ENCODE measurements at places on chromosomes 4 and X. TPM values are rescaled to one million over a fixed set of nuclear protein-coding genes. Genes with fewer than 3 reads are reported as not detected.
A peak's percentile ranks its signal among the peaks of the same experiment; 100 is the strongest.

Gene EVC2
- 23.8 TPM for total RNA-seq

Gene SHROOM3
- 6.9 TPM for total RNA-seq

Gene VSIG1
- total RNA-seq: 0.25 TPM

Gene DDIT4L
- total RNA-seq: 5.4 TPM

Gene GIMD1
- not detected for total RNA-seq

Gene TKTL1
- total RNA-seq: not detected

Gene SUV39H1
- 2.2 TPM for total RNA-seq

Gene CYBB
- 6.9 TPM for total RNA-seq

Gene SYP
- 11.0 TPM for total RNA-seq

Gene ETDB
- not detected for total RNA-seq

Gene IL2
- not detected for total RNA-seq

Gene SLITRK4
- total RNA-seq: 3.2 TPM

GRCh38 chrX:118271775-118272174 lies 74.1 kb upstream of the WDR44 start:
- H3K27ac ChIP-seq: no peak overlapping the region
- H3K27me3 ChIP-seq: no peaks in the 10 kb centered on the region
- H3K4me1 ChIP-seq: no peaks in the 10 kb centered on the region
- no peak for DNase-seq

DNA sequence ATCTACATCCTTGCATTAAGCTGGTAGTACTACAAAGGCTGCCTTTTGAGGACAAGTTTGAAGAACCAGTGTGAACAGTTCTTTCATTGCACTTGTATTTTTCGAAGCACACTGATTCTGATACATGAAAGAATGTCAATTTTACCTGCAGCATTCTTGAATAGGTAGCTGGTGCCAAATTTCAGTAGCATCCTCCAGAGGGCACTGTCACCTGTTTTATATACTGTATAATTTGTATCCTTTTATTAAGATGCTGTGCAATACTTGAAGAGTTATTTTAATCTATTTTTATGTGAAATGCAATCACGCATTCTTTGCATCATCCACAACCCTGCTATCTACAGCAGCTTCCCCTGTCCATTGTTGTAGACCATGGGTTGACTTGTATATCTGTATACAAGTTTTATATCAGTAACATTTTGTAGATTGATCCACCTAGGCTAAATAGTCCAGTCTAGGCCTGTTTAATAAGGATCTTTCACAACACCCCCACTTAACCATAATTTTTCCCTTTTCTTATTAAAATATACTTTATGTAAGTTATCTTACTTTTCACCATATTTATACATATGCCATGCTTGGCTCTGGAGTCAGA lies 325.7 kb downstream of the PCDH7 start:
- no peaks in the 10 kb centered on the region for H3K27me3 ChIP-seq
- no peak overlapping the region for H3K27ac ChIP-seq
- no peaks in the 10 kb centered on the region for H3K36me3 ChIP-seq
- no peaks in the 10 kb centered on the region for H3K4me1 ChIP-seq
- no peak overlapping the region for H3K4me3 ChIP-seq

DNA sequence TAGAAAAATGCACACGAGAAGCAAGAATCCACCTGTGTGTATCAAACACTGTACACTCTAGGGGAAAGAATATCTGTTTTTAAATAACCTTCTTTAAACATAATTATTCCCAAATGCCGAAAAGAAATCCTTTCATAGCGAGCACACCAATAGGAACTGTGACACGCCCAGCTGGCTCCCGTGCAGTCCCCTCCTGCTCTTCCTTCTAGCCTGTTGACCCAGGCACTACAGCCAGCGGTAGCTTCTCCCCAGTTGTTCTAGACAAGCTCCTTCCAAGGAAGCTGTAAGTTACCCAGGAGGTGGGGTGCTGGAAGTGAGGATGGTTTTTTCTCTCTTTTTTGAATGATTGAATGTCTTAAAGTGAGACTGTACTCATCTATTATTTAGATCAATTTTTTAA lies 19.5 kb upstream of the NOCT start:
- no peaks in the 10 kb centered on the region for H3K4me1 ChIP-seq
- DNase-seq: no peak
- H3K4me3 ChIP-seq: no peak overlapping the region
- H3K27ac ChIP-seq: no peak overlapping the region

DNA sequence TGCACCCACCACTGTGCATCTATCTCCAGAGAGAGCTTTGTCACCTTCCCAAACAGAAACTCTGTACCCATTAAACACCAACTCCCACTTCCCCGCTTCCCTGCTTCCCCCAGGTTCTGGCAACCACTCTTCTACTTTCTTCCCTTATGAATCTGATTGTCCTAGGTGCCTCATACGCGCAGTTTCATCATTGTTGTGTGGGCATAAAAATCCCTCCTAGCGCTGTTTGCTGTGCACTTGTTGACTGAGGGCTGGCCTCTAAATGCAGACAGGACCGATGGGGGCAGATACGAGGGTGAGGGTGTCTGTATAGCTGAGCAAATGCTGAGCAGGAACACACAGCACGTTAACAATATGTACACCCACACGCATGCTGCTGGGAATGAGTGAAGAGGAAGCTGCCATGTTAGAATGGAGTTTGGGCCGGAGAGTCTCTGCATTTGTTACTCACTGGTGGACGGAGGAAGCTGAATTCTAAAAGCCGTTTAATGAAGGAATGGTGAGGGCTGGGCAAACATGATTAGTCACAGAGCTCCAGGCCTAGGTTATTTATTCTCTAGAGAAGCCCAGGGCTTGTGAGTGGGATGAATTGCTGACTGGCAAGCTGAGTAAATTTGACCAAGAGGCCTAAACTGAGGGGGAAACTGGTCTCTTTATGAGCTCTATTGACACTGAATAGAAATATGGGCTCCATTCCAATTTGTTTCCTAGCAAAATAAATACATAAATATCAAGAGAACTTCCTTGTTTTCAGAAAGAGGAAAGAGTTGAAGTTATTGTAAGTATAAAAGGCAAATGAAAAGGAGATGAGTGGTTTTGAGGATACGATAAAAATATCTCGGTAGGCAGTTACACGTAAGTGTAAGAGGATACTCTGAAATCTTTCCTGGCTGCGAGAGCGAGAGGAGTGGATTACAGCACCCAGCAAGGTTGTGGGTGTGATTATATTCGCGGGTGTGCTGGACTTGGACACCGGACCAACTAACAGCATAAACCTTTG lies 95.9 kb upstream of the RPS6KA3 start:
- H3K4me3 ChIP-seq: no peak overlapping the region
- H3K4me1 ChIP-seq: peaks cover 12% of the 10 kb centered on the region
- H3K27me3 ChIP-seq: no peaks in the 10 kb centered on the region
- H3K27ac ChIP-seq: peak overlapping the region; percentile 39
- DNase-seq: no peak
- H3K36me3 ChIP-seq: no peaks in the 10 kb centered on the region

DNA sequence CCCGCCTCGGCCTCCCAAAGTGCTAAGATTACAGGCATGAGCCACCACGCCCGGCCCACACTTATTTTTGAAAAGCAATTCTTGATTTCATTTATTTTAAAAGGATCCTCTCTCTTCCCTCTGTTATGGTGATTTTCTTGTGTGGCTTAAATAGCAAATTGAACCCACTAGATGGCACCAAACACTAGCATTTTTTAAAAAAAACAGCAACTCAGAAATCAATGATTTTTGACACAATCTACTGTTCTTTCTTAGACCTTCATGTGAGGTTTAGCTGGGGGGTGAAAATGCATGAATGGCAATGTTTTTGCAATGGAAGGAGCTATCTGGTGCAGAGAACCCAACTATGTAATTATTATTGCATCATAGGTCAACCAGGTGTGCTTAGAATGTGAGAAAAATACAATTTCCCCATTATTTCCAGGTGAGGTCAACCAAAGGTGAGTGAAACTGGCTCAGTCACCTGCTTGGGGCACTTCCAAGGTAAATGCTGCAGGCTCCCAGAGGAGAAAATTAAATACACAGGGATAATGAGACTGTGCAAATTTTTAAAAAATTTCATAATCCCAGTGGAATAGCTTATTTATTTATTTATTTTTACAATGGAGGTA lies 226.7 kb upstream of the PRKX start:
- no peak for DNase-seq
- no peak overlapping the region for H3K27ac ChIP-seq
- H3K36me3 ChIP-seq: no peaks in the 10 kb centered on the region

DNA sequence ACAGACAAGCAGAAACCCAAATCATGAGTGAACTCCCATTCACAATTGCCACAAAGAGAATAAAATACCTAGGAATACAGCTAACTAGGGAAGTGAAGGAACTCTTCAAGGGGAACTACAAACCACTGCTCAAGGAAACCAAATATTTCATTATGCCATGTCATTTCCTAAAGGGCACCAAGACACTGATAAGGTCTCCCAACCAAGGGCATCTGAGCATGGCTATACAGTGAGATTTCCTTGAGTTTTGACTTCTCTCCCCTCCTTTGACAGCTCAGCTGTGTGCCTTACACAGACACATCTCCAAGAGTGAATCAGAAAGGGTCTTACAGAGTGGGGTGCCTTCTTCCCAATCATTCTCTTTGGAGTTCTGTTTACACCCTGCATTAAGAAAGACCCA lies 40.4 kb downstream of the PCDH7 start:
- no peak for DNase-seq
- no peaks in the 10 kb centered on the region for H3K36me3 ChIP-seq
- H3K27ac ChIP-seq: no peak overlapping the region
- peaks cover 16% of the 10 kb centered on the region for H3K4me1 ChIP-seq

DNA sequence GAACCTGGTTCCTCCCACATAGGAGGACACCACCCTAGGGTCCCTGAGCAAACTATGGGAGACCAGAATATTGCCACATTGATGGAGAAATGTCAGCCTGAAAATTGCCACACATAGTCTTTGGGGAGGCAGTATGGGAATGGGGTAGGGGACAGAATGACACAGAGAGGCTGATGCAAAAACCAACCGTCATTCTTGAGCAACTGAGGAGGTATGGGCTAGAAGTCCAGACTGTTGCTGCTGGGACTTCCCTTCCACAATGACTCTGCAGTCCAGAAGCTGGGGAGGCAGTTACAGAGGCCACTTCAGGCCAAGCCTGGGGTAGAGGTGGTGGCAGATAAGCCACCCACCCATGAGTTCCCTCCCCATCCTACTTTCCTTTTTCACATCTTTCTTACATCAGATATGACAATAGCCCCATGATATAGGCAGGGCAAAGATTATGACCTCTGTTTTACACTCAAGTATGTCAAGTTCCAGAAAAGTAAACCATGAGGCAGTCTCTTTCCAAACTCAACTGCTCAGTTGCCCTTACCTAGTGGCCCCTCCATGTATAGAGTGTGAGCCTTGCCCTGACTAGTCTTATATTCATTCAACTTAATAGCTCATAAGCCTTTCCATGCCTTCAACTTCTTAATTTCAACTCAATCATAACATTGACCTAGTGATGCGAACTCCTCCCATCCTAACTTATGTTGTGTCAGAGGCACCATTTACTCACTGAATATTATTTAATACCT lies 41.7 kb downstream of the VSIG4 start:
- no peak overlapping the region for H3K4me3 ChIP-seq
- H3K4me1 ChIP-seq: no peaks in the 10 kb centered on the region
- H3K27me3 ChIP-seq: no peaks in the 10 kb centered on the region
- H3K27ac ChIP-seq: no peak overlapping the region

DNA sequence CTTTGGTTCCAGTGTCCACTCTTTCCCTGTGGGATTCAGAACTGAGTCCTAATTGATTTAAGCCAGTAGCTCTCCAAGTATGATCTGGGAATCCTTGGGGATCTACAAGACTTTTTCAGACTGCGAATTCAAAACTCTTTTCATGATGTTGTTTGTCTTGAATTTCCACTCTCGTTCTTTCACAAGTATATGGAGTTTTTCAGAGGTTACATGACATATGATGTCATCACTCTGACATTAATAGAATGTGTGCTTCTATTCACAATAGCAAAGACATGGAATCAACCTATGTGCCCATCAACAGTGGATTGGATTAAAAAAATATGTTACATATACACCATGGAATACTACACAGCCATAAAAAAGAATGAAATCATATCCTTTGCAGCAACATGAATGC lies 23.2 kb upstream of the TSR2 start:
- no peaks in the 10 kb centered on the region for H3K27me3 ChIP-seq
- H3K4me3 ChIP-seq: no peak overlapping the region
- H3K36me3 ChIP-seq: no peaks in the 10 kb centered on the region
- H3K27ac ChIP-seq: no peak overlapping the region

- no peak overlapping the region for H3K27ac ChIP-seq
- no peak overlapping the region for H3K4me3 ChIP-seq
- H3K4me1 ChIP-seq: no peaks in the 10 kb centered on the region
- H3K36me3 ChIP-seq: no peaks in the 10 kb centered on the region
Measured at GRCh38 chr4:26822546-26822945, 38.1 kb upstream of the STIM2 start.

DNA sequence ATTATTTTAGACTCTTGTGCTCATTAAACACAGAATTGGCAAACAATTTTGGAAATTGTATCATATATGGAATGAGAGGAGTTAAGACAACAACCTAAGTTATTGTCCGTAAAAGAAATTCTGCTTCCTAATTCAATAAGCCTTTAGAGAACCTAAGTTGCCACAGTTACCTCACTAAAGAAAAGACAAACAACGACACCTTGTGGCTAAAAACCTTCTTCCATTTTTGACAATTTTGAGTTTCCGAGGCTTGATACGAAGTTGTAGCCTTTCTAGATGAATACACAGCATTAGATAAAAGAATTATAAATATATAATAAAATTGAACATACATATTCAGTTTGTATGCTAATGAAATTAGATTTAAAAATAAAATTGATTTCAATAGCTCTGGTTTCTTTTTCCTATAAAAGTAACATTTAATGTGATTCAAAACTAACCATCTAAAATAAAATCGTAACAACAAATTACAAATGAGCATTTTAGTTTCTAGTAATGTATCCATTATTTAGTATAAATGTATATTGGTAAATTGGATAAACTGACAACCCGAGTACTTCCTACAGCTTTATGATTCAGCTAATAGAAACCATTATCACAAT lies 275.1 kb downstream of the GPM6A start:
- H3K36me3 ChIP-seq: no peaks in the 10 kb centered on the region
- no peak for DNase-seq
- H3K27me3 ChIP-seq: no peaks in the 10 kb centered on the region
- no peak overlapping the region for H3K4me3 ChIP-seq
- no peaks in the 10 kb centered on the region for H3K4me1 ChIP-seq
- H3K27ac ChIP-seq: no peak overlapping the region

DNA sequence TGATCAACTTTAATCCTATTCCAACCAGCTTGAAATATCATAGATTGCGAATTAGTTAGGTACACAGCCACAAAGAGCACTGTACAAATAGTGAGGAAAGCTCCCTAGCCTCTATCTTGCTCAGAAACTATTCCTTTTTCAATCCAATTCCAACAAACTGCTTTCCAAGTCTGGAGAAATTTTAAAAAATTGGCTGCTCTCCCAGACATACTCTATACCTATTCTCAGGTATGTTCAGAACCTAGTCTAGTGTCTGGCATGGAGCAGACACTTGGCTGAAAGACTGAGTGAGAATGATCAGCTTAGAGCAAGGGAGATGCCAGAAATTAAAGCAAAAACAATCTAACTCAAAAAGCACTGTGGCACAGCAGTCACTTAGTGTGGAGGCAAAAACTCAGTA lies 105.9 kb downstream of the SLC10A7 start:
- no peak overlapping the region for H3K27ac ChIP-seq
- H3K4me3 ChIP-seq: no peak overlapping the region
- no peaks in the 10 kb centered on the region for H3K27me3 ChIP-seq
- H3K4me1 ChIP-seq: no peaks in the 10 kb centered on the region
- no peak for DNase-seq
- no peaks in the 10 kb centered on the region for H3K36me3 ChIP-seq

- DNase-seq: no peak
- H3K27me3 ChIP-seq: no peaks in the 10 kb centered on the region
- no peaks in the 10 kb centered on the region for H3K36me3 ChIP-seq
- no peak overlapping the region for H3K27ac ChIP-seq
- no peaks in the 10 kb centered on the region for H3K4me1 ChIP-seq
Measured at GRCh38 chr4:5267408-5267807, 216.1 kb downstream of the STK32B start.

All from vagina (tissue), 2 donors.